ENCODE measurements at places on chromosomes 2 and 18.
A peak's percentile ranks its signal among the peaks of the same experiment; 100 is the strongest.

- no peak for DNase-seq
Measured at GRCh38 chr18:62693659-62694058, 21.7 kb upstream of the PHLPP1 start.

GRCh38 chr2:18132697-18133096 is 254.2 kb downstream of the KCNS3 start:
- DNase-seq = no peak

- DNase-seq = no peak
Measured at GRCh38 chr2:187851955-187852561, 297.8 kb upstream of the TFPI start.

- DNase-seq = no peak
Measured at GRCh38 chr2:238484522-238485452, 58.1 kb downstream of the ASB1 start.

GRCh38 chr2:56248965-56249742 is 65.4 kb downstream of the CCDC85A start:
- DNase-seq = no peak

GRCh38 chr18:33369711-33370449 is 70.6 kb downstream of the CCDC178 start:
- no peak for DNase-seq

GRCh38 chr2:147156970-147157369 is 687.9 kb upstream of the ACVR2A start:
- no peak for DNase-seq

DNA sequence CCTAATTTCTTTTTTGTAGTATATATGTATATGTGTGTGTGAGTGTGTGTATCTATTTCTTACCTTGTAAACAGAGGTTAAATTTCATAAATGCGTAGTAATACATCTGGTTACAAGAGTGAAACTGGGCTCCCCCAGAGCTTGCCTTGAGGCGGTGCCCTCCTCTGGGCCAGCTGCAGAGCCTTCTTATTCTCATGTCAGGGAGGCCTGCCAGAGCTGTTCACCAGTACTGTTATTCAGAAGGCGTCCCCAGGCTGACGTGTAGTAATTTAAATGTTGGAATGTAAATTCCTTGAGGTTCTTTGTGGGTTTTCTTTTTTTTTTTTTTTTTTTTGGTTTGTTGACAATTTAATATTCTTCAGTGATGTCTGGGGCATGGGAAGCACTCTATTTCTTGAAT is 11.2 kb downstream of the COPS8 start:
- DNase-seq = no peak

DNA sequence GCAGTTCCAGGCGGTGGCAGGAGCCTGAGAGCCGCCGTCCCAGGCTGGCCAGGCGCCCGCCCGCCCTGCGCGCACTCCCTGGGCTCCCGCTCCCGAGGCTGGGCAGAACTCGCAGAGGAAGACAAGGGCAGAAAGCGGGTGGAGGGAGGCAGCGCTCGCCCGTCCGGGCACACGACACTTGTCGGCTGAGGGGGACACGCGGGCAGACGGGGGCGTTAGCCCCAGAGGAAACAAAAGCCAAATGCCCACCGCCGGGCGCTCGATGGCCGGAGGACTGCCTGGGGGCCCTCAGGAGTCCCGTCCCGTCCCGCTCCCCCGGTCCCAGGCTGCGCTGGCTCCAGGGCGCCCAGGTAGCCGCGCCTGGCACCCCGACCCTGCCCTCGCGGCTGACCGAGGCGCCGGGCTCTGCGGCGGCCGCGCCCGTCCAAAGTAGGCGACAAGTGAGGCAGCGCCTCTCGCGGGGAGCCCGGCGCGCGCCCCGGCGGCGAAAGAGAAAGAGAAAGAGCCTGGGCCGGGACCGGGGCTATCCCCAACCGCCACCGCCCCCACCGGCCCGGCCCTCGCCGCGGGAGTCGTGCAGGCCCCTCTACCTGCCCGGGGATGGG is 491 bp downstream of the L3MBTL4 start:
- peak; percentile 80 for DNase-seq

DNA sequence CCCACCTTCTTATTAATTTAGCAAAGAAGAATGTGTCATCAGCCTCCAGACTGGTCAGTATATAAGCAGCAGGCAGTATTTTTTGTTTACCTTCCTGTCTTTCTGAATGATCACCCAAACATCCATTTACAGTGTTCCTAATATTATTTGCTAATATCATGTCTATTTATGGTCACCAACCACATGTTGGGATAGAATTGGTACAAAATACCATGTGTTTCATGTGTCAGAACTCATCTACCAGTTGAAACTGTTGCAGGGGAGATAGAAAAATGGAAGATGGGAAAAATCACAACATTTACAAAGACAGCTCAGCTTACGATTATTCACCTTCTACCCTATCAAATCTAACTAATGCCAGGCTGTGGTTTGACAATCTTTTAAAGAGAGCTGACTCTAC is 66.2 kb downstream of the ANKRD44 start:
- DNase-seq = no peak

- peak; percentile 90 for DNase-seq
Measured at GRCh38 chr2:223944703-223945531, at the start of gene WDFY1. WDFY1 (minus strand) TSS chr2:223945335; CDS start chr2:223945284, 51 bp downstream.

- DNase-seq = no peak
Measured at GRCh38 chr2:134470561-134471168, 216.8 kb downstream of the MGAT5 start.

DNA sequence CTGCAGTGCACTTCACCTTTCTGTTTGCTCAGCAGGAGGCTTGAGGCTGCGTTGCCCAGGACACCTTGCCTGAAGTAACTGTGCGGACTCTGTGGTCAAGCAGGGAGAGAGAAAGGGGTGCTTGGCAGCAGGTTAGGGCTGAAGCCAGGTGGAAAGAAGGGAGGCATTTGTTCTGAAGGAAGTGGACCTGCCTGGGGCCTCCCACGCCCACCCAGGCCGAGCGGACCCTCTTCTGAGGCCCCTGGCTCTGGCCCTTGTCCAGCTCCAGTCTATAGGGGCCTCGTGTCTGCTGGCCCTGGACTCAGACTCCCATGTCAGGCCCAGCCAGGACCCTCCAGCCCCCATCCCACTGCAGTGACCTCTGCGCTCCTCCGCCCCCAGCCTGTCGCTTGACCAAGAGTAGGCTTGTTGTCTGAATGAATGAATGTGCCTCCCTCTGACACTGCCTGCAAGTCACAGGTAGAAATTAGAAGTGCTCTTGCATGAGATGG is 2.5 kb downstream of the SNED1 start:
- DNase-seq = no peak
